ENCODE measurements at places on chromosomes 11 and 22.
A peak's percentile ranks its signal among the peaks of the same experiment; 100 is the strongest.

GRCh38 chr11:8086571-8086970 lies 5.6 kb downstream of the TUB start:
- no peak for DNase-seq

DNA sequence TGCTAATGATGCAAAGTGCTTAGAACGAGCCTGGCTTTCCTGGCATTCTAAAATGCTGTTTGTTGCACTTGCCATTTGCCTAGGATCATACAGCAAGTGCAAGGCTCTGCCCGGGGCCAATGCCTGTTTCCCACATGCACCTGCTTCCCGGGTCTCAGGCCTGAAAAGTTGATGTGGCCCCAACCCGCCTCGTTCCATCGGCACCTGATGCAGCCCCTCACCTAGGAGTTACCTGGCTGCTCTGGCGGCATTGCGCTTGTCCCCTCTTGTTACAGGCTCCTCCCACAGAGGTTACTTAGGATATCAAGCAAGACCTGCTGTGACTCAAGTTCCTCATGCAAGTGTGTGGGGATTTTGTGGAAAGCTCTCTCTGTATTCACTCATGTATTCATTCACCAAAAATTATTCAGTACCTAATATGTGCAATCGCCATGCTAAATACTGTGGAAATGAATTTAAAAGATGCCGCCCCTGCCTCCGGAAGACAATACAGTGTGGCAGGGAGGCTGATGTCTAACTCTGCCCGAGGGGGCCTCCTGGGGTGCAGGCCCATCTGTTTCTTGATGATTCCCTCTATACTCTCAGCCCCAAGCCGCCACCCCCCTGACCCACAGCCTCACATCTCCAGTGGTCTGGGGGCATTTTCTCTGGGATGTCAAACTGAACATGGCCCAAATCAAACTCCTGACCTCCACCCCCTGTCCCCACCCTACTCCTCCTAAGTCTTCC lies 184.5 kb downstream of the EFCAB6 start:
- DNase-seq, result no peak

DNA sequence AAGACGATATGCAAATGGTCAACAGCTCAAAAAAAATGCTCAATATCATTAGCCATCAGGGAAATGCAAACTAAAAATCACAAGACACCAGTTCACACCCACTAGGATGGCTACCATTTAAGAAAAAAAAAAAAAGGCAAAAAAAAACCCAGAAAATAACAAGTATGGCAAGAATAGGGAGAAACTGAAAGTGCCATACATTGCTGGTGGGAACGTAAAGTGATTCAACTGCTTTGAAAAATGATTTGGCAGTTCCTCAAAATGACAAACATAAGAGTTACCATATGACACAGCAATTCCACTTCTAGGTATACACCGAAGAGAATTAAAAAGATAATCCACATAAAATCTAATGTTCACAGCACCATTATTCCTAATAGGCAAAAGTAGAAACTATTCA lies 47.5 kb downstream of the PICALM start:
- DNase-seq, result no peak

- DNase-seq, result peak; percentile 11
These were observed at the start of gene FAM83F for GRCh38 chr22:39994566-39995392. Gene FAM83F, plus strand, starts transcription at chr22:39994954. Its CDS starts 89 bp downstream, at chr22:39995043.

DNA sequence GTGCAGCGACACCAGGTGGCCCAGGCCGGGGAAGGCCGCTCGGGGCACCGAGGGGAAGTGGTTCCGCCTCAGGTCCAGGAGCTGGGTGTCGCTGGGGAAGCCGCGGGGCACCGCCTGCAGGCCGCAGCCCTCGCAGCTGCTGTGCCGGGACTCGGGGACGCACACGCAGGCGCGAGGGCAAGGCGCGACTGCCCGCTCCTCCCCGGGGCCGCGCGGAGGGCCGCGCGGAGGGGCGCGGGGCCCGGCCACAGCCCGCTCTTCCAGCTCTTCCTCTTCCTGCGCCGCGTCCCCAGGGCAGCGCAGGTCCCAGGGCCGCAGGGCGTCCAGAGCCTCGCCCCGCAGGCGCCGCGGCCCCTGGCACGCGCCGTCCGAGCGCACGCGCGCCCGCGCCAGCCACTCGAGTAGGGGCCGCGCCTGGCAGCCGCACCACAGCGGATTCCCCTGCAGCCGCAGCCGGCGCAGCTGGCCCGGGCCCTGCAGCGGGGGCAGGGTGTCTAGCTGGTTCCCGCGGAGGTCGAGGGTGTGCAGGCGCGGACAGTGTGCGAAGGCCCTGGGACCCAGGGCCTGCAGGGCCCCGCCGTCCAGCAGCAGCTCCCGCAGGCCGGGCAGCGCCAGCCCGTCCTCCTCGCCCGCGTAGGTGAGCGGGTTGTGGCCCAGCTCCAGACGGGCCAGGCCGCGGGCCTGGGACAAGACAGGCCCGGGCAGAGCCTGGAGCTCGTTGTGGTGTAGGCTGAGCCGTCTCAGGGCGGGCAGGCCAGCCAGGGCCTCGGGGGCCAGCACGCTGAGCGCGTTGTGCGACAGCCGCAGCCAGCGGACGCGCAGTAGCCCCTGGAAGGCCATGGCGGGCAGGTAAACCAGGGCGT lies 2.8 kb downstream of the CHADL start:
- peak; percentile 41 for DNase-seq

- no peak for DNase-seq
These were observed 40.9 kb downstream of the CSRP3 start for GRCh38 chr11:19160847-19161246.

- no peak for DNase-seq
These were observed 756 bp downstream of the CLNS1A start for GRCh38 chr11:77636731-77637344.

GRCh38 chr11:121895919-121896318 lies 220.1 kb downstream of the BLID start:
- no peak for DNase-seq

DNA sequence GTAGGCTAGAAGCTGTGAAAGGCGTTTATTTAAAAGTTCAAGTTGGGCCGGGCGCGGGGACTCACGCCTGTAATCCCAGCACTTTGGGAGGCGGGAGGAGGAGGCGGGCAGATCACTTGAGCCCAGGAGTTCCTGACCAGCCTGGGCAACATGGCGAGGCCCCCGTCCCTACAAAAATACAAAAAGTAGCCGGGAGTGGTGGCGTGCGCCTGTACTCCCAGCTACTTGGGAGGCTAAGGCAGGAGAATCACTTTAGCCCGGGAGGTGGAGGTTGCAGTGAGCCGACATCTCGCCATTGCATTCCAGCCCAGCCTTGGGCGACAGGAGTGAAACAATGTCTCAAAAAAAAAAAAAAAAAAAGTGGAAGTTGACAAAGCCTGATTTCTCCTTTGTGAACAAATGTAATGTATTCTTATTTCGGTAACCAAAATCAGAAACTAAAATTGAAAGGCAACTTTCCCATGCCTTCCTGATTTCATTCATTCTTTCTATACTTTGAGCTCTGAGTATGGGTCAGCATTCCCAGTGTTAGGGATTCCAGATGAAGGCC lies 825 bp downstream of the PTPMT1 start:
- DNase-seq, result no peak

DNA sequence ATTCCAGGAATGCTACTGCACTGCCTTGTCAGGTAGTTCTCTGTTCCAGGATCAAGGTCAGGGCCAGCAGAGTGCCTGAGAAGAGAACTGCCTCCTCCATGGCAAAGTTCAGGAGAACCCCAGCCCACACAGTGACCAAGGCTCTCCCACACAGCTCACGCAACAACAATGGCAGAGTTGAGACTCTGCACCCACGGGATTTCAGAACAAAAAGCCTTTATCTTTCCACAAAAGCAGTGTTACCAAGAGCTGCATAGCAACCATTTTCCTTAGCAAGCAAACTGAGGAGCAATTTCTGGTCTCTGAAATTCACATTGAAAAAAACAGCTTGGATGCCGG lies 11.1 kb downstream of the PLAAT3 start:
- DNase-seq, result no peak

- no peak for DNase-seq
These were observed 50.3 kb downstream of the MICAL2 start for GRCh38 chr11:12160680-12161079.

DNA sequence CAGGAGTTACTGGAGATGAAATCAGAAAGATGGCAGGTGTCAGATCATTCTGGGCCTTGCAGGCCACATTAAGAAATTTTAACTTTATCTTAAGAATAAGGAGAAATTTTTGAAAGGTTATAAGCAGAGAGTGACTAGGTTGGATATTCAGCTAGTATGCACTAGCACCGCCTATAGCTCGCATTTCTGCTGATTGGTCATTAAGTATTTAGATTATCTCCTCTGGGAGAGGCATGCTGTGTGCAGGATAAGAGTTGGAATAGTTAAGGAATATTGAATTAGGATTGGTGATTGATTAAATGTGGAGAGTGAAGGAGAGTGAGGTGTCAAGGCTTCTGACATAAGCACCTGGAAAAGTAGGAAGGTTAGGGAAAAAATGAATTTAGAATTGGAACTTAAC lies 100.6 kb downstream of the STIM1 start:
- DNase-seq, result no peak

GRCh38 chr11:14500181-14500651 lies 605 bp upstream of the COPB1 start:
- peak; percentile 14 for DNase-seq

- no peak for DNase-seq
These were observed 537.1 kb upstream of the ANO3 start for GRCh38 chr11:25794804-25795203.

DNA sequence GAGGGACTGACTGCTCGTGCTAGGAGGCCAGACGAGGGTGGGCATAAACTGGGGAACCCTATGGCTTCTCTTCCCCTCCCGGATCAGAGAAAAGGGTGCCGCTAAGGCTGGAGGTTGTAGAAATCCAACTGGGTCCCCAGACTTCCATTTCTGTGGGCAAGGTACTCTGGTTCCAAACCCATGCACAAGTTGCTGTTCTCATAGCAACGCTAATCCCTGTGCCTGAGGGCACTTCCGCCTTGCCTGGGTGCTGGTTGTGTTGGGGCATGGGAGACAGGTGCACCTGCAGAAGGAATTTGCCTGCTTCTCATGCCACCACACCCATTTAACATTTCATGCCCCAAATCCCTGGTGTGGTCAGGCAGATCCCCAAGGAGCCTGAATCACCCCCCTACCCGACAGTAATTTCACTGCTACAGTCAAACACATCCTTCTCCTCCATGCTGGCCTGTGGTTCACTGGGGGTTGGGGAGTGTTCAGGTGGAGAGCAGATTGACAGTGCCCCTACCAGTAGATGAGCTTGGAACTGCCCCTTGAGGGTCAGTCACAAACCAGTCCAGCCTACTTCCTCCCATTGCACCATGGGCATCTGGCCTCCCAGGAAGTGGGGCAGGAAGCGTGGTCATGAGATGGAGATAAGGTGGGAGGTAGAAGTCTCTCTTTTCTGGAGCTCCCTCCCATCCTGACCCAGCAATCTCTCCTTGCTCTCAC lies 1.2 kb downstream of the C2CD2L start:
- no peak for DNase-seq

- no peak for DNase-seq
These were observed 31.5 kb upstream of the PANX2 start for GRCh38 chr22:50138988-50139387.
